ENCODE measurements at places on chromosomes 7 and 10. TPM values are rescaled to one million over a fixed set of nuclear protein-coding genes. Genes with fewer than 3 reads are reported as not detected.
A peak's percentile ranks its signal among the peaks of the same experiment; 100 is the strongest.

GRCh38 chr7:80643336-80643915, 5.0 kb downstream of the CD36 start:
- no peaks in the 10 kb centered on the region for H3K36me3 ChIP-seq
- no peaks in the 10 kb centered on the region for H3K27me3 ChIP-seq
- no peak overlapping the region for H3K4me3 ChIP-seq
- no peak for DNase-seq
- H3K27ac ChIP-seq: no peak overlapping the region

DNA sequence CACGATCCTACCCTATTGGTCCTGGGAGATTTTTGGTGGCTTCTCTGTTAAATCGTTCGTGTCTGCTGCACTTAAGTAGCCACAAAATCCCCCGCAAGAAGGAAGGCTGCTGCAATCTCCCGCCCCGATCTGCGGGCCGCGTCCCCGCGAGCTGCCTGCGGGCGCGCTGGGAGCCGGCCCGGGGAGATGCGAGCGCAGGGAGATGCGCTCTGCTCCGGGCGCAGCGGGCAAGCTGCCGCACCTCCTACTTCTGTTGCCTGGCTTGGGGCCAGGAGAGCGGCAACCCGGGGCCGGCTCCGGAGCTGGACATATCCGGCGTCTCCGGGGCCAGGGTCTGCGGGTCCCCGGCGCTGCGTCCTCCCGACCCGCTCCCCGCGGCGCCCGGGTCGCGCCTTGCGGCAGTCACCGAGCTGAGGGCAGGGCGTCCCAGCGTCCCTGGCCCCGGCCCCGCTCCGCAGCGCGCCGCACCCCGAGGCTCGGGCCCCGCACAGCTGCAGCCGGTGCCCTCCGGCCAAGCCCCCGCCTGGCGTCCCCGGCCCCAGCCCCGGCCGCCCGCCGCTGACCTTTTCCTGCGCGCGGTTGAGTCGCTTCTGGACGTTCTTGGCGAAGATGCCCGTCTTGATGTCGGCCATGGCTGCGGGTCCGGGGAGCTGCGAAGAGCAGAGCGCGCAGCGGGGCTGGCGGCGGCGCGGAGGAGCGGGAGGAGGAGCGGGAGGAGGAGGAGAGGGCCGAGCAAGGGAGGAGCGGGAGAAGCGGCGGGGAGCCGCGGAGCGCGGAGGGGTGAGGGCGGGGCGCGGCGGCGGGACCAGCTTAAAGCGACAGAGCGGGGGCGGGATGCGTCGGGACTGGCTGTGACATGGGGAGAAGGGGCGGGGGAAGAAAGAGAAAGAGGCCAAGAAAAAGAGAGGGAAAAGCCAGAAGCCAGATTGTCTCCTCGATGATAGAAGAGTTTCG, at the start of gene AMPH:
AMPH (minus strand) TSS at position 654 of the 954 bp plus-strand sequence; CDS start at position 632, 22 bp downstream.
- peak; percentile 74 for DNase-seq
- no peaks in the 10 kb centered on the region for H3K36me3 ChIP-seq
- H3K4me1 ChIP-seq: no peaks in the 10 kb centered on the region
- peak within 1 kb of the TSS; percentile 60 for H3K4me3 ChIP-seq
- H3K27me3 ChIP-seq: peaks cover 10% of the 10 kb centered on the region

DNA sequence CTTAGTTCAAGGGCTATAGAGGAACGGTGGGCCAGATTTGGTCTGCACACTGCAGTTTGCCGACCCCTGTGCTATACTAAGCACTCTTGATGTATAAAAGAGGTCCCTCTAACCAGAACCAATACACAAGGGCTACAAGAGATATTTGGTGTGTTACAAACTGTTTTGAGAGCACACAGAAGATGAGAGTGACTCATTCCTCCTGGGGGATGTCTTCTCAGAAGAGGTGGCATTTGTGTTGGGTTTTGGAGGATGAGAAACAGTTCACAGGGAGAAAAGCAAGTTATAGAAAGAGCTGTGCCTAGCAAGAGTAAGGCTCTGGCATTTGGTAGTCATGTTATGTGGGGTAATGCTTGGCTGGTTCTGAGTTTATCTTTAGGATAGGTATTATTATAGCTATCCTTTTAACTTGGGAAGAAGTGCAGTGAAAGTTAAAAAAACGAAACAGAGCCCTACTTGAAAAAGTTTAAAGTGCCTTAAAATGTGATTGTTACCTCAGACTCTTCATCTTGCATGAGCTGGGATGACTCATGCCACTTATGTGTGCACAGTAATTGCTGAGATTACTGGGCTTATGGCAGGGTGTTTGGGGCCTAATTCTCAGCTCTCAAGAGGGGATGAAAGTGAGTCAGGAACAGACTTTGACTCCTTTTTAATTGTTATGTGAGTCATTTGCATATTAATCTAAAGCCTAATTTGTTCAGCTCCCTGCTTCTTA, 160.4 kb downstream of the KIF20B start:
- peak overlapping the region; percentile 71 for H3K27ac ChIP-seq
- H3K27me3 ChIP-seq: no peaks in the 10 kb centered on the region

KCP gene
- 1.1 TPM for total RNA-seq

GRID1 gene
- total RNA-seq: not detected

- H3K4me1 ChIP-seq: no peaks in the 10 kb centered on the region
- H3K27ac ChIP-seq: no peak overlapping the region
- no peak overlapping the region for H3K4me3 ChIP-seq
- H3K36me3 ChIP-seq: no peaks in the 10 kb centered on the region
- no peak for DNase-seq
These were observed 105.0 kb upstream of the DGKB start for GRCh38 chr7:15007507-15007906.

KIAA1549 gene
- total RNA-seq: 3.3 TPM

SH2D4B gene
- total RNA-seq: not detected

TMEM60 gene
- 20.3 TPM for total RNA-seq

LRRC17 gene
- 12.3 TPM for total RNA-seq

DNA sequence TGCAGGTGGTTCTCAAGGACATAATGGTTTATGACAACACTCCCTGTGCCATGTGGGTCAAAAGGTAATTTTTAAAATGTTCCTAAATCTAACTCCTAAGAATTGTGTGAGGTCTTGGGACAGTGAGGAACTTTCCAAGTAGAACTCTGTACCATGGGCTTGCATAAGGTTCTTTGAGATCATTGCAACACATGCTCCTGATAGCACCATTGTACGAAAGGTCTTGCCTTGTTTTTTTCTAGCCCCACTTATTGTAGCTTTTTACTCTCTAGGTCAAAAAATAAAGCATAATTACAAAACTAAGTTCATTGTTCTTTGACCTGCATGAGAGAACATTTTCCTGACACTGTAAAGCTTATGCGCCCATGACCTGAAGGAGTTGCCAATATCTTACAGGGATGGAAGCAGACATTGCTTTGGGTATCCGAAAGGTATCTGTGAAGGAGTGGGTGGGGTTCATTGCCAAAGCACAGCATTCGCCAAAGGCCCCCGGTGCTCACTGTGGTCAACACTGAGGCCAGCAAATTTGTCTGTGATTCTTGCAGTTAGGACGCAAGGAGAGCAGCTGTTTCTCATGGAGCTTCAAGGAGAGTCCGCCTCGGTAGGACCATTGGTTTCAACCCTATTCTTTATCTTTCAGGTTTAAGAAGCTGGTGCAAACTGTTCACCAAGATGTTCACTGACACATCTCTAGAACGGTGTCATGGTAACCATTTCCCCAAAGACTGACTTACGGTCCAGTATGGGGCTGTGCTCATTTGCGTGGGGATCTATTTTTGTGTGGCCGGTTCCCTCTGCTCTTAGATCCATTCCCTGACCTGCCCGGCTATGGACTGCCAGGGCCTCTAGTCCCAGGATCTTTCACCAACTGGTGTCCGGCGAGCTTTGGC, 7.6 kb upstream of the PRKAG2 start:
- peaks cover 55% of the 10 kb centered on the region for H3K27me3 ChIP-seq
- no peaks in the 10 kb centered on the region for H3K36me3 ChIP-seq
- DNase-seq: peak; percentile 42
- H3K27ac ChIP-seq: no peak overlapping the region

GRCh38 chr10:36332926-36333325, 690.8 kb upstream of the FZD8 start:
- no peak for DNase-seq
- no peak overlapping the region for H3K27ac ChIP-seq
- peaks cover 9% of the 10 kb centered on the region for H3K4me1 ChIP-seq
- no peaks in the 10 kb centered on the region for H3K27me3 ChIP-seq
- no peaks in the 10 kb centered on the region for H3K36me3 ChIP-seq

- H3K4me1 ChIP-seq: no peaks in the 10 kb centered on the region
- H3K4me3 ChIP-seq: no peak overlapping the region
- no peak for DNase-seq
These were observed 18.5 kb downstream of the MPLKIP start for GRCh38 chr7:40115936-40116335.

PGAM2 gene
- 0.36 TPM for total RNA-seq

FAM25G gene
- not detected for total RNA-seq

CDK1 gene
- 5.8 TPM for total RNA-seq
